Osteoblast (primary cell): ENCODE measurements at places on chromosomes 1 and 21.

GRCh38 chr1:27597516-27598294 lies 6.2 kb downstream of the AHDC1 start:
- peak; percentile 81 for DNase-seq

DNA sequence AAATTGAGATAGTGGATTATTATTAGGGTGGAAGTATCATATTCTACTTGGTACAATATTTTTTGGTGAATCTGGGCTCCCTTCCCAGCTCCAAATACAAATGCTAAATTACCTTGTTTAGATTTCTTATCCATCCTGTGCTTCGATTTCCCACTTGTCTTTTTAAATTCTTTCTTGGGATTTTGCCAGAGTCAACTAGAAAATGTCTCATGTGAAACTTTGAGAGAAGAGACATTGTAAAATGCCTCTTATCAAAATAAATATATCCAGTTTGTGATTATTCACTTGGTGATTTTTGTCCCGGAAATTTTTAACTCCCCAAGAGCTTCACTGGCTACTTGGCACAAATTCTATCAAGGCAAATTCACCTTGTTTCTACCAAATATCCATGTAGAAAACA lies 202.0 kb downstream of the FMN2 start:
- peak; percentile 8 for DNase-seq

GRCh38 chr1:3864884-3865283 lies 7.6 kb downstream of the DFFB start:
- no peak for DNase-seq

GRCh38 chr1:93369734-93370133 lies 24.0 kb downstream of the DR1 start:
- no peak for DNase-seq

DNA sequence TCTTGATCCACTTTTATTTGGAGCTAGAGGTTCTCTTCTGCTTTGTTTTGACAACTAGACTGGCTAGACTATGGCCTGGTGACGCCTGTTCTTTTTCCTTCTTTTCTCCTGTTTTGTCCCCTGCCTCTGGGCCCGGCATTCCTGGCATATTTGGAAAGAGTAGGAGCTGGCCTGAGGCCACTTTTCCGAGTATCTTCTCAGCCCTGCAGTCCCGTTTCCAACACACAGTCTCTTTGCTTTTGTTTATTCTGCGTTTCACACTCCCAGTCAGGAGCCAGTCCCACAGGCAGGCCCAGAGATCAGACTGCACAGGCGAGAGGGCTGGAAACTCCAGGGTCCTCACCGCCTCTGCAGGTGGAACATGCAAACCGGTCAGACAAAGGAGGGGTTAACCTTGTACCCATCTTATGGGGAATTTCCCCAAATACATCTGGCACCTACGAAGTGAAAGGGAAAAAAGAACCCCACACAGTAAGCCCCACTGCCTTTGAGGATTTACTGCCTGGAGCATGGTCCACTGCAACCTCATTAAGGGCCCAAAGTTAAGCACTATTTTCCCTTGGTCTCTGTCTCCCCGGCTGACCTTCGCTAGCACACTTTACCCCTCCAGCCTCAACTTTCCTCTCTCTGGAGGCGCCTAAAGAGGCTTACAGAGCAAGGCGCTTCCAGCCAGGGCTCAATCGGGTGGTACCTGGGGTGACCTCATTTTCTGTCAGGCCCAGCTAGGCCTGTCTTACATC lies 141.1 kb downstream of the TOMM20 start:
- peak; percentile 77 for DNase-seq

DNA sequence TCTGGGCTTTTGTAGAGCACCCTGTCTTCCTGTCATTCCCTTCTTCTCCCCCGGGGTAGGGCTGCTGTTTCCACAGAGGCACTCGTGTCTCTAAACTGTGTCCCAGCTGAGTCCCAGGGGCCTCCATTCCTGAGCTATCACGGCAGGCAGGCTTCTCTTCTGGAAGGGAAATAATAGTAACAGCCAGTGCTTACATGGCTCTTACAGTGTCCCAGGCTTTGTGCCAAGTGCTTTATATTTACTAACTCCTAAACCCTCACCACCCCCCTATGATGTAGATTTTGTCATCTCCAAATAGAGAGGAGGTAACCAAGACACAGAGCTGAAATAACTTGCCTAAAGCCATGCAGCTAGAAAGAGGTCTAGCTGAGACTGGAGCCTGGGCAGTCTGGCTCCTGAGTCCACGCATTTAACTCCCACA lies 1.4 kb upstream of the CELF3 start:
- peak; percentile 81 for DNase-seq

DNA sequence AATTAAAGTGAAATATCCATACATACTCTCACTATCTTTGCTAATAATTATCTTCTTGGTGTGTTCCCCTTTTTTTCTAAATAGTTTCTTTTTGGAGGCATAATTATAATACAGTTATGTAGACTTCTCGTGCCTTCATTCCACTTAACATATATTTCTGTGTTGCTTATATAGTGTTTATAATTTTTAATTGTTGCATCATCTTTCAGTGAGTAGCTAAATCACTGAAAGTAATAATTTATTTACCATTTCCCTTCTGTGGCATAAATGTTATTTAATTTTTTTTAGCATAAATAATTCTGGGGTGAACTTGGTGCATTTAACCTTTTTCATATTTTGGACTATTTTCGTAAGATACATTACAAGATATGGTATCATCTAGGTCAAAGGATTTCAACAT lies 38.3 kb downstream of the SMAP2 start:
- no peak for DNase-seq

DNA sequence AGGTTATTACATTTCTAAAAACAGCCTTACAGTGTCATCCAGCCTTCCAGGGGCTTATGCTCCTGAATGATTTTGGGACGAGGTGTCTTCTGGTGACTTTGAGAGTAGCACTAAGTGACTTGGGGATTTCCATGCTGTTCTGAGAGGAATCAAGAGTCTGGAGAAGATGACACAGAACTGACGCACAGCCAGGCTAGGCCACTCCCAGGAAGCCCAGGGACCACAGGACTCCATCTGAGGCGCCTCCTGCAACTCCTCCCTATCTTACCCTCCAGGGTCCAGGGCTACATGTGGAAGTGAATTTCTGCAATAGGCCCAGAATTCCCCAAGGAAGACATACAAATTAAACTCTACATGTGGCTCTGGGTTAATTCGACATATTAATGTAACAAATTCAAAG lies 92.5 kb downstream of the SLC25A24 start:
- peak; percentile 81 for DNase-seq

- DNase-seq, result no peak
Measured at GRCh38 chr1:67166196-67166595, at the start of gene IL23R. IL23R (plus strand) TSS chr1:67166454; CDS start chr1:67168121, 1,667 bp downstream.

DNA sequence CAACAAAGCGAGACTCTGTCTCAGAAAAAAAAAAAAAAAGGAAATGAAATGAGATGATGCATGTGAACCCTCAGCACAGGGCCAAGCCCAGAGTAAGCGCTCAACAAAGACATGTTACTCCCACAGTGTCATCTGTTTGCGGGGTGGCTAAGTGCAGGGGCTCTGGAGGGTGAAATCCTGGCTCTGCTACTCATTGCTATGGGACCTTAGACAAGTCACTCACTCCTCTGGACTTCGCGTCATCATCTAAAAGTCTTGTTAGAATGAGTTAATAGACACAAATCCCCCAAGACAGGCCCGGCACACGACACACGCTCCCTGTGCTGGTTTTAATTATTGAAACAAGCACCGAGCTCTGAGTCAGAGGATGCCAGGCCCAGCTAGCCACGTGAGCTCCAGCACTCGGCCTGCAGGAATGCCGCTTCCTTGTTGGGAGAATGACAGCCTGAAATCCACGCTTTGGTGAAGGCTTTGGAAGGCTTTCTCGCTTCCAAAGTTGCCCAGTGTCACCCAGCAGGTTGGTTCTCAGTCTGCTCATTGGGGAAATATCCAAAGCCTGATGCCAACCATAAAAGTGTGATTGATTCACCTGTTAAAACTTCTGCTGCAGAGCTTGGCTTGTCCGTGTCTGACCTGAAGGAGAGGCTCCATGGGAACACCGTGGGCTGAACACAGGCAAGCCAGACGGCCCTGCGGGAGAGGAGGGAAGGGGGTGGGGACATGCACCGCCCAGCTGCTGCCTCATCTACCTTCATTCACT lies 36.7 kb upstream of the TARDBP start:
- DNase-seq, result peak; percentile 97

- no peak for DNase-seq
Measured at GRCh38 chr1:181405584-181405983, 77.7 kb upstream of the CACNA1E start.

DNA sequence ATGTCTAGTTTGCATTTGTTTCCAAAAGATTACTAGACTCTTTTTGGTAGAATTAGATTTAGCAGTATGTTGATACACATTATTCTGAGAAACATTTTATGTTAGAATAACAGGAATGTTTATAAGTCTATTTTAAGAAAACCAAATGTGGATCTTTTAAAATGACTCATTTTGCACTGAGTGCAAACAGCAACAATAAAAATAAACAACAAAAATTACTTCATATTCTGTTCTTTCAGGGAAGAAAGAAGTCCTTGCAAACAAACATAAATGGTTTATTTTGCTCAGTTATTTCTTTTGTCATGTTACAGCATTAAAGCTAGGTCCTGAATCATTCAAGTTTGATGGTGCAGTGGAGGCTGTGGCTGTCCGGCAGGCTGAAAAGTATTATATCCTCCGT lies 106.8 kb upstream of the TENT5C start:
- no peak for DNase-seq

GRCh38 chr1:200384818-200385390 lies 24.9 kb downstream of the ZNF281 start:
- DNase-seq, result no peak
